ENCODE measurements at places on chromosomes 4 and X.

DNA sequence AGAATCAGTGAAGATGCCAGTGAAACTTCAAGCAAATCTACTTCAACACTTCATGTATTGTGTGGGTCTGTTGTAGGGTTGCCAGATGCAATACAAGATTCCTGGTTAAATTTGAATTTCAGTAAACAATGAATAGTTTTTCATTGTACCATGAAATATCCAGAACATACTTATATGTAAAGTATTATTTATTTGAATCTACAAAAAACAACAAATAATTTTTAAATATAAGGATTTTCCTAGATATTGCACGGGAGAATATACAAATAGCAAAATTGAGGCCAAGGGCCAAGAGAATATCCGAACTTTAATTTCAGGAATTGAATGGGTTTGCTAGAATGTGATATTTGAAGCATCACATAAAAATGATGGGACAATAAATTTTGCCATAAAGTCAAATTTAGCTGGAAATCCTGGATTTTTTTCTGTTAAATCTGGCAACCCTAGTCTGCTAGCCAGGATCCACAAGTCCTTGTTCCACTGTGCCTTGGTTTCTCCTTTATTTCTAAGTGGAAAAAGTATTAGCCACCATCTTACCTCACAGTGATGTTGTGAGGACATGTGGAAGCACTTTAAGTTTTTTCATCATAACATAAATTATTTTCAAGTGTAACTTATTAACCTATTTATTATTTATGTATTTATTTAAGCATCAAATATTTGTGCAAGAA is 2.3 kb downstream of the CXCL8 start:
- no peak for DNase-seq

GRCh38 chr4:31088600-31089230 is 368.5 kb downstream of the PCDH7 start:
- no peak for DNase-seq

DNA sequence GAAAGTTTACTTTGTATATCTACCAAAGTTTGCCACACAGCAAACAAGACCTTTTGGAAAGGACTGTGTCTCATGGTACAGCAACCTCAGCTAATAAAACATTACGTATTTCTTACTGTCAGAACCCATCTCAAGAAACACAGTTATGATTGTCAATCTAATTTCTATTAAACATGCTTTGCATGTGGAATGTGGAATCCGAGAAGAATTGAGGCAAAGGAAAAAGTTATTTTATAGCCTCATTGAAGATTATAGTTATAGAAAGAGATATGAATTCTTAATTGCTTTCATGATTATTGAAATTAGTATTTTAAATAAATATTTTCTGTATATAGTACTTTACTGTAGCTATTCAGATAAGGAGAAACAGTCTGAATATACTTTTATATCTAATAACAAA is 5.4 kb downstream of the PCDH7 start:
- DNase-seq, result no peak

GRCh38 chr4:102524691-102525090 is 23.5 kb downstream of the NFKB1 start:
- DNase-seq, result no peak

DNA sequence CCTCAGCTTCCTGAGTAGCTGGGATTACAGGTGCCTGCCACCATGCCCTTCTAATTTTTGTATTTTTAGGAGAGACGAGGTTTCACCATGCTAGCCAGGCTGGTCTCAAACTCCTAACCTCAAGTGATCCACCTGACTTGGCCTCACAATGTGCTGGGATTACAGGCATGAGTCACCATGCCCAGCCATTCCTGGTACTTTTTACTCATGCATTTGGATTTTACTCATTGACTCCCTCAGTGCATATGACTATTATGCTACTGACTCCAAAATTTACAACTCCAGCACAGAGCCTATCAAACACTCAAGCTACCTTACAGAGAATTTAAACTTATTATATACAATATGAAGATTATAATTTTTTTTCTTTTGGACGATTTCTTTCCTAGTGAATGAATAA is 199.9 kb downstream of the CXXC4 start:
- DNase-seq, result no peak

DNA sequence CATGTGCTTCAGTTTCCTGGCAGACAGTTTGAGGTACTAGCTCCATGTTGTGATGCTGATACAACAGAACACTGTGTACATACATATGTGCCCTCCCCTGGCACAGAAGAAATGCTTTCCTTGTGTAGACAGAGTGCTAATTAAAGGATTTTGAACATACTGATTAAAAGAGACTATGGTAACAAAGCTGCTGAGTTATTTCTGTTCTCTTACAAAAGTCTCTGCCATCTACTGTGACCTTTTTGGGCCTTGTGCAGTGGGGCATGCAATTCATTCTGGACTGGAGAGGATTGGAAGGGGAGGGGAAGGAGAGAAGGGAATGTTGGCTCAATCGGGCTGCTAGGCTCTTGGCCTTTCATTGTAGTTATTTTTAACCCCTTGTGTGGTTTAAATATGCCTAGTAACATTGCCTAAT is 6.0 kb downstream of the PDLIM5 start:
- DNase-seq, result no peak

DNA sequence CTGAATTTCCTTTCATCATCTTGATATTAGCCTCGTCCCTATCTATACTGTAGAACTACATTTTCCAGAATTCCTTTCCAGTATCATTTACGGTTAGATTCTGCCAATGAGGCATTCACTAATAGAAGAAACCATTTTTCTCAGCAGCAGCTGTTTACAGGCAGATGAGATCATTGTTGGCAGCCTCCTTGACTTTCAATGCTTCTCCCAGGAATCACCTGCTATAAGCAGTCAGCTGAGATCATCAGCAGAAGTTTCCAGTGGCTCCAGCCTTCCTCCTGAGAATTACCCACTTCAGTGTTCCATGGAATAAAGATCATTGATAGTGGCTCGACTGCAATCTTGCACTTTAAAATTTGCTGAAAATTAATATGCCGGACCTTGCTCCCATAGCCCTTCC is 157.3 kb upstream of the TET2 start:
- DNase-seq, result no peak

DNA sequence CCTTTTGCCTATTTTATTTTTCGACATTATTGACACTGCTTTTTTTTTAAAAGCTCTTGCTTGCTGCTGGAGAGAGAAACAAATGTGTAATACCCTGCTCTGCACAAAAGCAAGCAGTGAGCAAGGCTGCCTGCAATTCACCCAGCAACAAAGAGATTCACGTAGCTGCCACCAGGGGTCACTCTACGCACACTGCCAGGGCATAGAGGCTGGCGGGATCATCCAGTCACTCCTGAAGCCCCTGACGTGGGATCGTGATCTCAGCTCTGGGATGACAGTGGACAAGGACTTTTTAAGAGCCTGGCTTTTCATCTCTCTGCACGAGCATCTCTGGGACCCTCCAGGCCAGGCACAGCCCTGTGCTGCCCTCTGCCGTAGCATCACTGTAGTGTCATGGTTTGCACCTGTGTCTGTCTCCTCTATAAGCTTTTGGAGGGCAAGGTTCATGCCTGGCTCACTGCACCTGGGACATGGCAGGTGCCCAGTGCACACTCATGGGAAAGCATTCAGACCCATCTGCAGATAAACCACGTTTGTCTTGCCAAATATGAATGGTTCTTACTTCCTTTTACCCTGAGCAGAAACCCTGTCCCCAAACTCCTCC is 19.8 kb downstream of the C4orf50 start:
- DNase-seq, result no peak
